ENCODE measurements at places on chromosomes 12 and 14.

DNA sequence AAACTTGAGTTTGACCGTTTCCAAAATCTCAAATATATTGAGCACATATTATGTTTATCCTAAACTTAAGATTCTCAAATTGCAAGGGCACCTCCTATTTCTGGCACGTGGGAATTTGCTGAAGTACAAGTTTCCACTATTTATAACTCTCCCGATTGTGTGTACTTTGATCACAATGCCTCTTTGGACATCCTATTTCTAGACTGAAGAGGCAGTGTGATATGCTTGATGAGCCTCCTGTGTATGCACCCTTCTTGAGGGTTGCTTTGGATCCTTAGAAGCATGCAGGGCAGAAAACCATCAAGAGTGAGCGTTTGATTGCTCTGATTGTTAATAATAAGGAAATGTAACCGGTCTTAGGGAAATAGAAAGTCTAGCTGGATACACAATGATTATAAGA is 218.9 kb upstream of the RBM19 start:
- DNase-seq, result no peak

- DNase-seq, result no peak
Observed at GRCh38 chr12:63900922-63901793, 56.7 kb downstream of the SRGAP1 start.

GRCh38 chr12:106780010-106780631 is 5.6 kb downstream of the RIC8B start:
- peak; percentile 42 for DNase-seq

DNA sequence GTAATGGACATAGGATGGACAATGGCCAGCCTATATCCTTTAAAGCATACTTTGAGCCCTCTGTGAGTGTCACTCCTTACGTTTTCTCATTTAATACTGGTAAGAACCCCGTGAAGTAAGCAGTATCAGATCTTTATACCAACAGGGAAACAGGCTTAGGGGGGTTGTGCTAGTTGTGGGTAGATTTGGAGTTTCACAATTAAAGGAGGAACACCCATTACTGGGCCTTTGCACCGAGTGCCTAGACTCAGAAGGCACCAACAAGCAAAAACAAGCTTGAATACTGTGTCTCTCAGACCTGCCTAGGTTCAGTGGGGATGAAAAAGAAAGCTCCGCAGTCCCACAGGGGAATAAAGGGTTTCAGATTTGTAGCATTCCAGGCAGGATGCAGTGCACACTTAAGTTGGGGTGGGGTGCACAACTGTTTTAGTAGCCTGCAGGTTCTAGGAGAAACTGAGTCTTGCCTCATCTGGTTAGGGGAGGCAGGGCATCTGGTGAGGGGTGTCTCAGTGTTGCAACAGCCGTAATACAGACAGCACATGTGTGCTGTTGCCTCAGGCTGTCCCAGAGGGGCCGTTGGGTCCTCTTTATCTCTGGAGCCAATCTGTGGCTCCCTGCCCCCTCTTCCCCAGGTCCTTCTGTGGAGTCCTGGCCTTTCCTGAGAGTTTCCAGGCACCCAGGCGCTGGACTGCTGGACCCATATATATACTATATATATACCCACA is 51.2 kb downstream of the IRAK3 start:
- DNase-seq, result no peak

- no peak for DNase-seq
Observed at GRCh38 chr14:73661872-73662271, 17.1 kb downstream of the DNAL1 start.

DNA sequence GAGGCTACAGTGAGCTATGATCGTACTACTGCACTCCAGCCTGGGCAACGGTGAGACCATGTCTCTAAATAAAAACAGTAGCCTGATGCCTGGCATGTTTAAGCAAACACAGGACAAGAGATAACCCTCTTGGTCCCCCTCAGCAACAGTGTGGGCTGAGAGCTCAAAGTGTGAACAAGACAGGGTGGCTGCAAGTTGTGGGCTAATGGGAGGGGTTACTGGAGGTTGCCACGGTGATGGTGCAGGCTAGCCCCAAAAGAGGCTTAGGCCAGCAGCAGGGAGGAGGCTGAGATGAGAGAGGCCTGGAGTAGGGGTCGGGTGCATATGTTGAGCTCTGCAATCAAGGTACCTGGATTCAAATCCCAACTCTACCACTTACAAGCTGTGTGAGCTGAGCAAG is 3.4 kb upstream of the LGMN start:
- no peak for DNase-seq

DNA sequence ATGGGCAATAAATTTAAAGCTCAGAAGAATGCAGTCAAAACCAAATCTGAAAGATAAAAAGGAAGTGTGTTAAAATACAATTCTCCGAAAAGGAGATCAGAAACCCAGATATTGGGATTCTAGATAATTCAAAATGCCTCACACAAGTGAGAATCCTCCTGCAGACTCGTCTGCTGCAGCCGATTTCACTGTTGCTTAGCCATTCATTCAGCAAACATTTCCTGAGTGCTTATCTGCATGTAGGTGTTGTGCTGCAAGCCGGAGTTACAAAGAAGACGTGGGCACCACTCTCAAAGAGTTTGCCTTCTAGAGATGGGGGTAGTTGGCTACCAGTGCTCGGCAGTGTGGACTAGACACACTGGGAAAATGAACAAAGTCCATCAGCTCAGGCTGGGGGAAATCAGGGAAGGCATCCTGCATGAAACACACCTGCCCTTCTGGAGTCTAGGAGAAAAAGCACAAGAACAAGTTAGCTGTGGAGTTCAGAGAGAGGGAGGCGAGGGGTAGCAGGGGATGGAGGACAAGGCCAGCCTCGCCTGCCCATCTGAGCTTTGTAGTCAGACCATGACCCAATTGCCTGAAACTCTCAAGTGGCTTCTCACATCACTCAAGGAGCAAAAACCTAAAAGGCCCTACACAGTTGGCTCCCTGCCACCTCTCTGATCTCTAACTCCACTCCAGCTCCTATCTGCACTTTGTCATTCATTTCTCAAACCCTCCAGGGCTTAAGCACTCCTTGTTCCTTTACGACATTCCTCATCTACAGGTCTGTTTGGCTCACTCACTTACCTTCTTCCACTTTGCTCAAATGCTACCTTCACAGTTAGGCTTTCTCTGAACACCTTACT is 310.0 kb upstream of the DDHD1 start:
- no peak for DNase-seq

DNA sequence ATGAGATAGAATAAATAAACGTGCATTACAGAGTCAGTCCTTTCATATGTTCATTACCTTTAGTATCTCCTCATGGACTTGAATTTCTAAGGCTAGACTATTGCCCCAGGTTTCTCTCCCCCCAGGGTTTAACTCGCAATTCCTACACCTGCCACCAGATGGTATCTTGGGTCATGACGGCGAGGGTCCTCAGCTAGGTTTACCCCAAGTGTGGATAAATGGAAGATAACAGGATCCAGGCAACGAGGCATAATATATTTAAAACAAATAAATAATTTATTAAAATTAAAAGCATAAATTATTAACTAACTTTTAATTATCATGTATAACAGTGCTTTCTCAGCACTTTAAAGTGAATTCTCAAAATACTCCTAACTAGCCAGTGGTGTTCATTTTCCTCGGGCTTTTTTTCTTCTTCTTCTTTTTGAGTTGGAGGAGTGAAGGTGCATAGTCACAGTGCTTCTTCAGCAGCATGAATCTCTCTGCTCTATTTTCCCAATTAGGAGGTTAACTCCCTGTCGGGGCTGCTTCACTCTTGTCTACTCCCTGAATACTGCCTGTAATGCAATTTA is 243.5 kb upstream of the CAND1 start:
- DNase-seq, result peak; percentile 57

- peak; percentile 87 for DNase-seq
Observed at GRCh38 chr14:67241411-67242167, at the start of gene PALS1. TSS of gene PALS1 (plus strand) at chr14:67241435. CDS start at chr14:67279171, 37,736 bp downstream.

GRCh38 chr12:4266990-4267389 is 6.6 kb upstream of the CCND2 start:
- no peak for DNase-seq

DNA sequence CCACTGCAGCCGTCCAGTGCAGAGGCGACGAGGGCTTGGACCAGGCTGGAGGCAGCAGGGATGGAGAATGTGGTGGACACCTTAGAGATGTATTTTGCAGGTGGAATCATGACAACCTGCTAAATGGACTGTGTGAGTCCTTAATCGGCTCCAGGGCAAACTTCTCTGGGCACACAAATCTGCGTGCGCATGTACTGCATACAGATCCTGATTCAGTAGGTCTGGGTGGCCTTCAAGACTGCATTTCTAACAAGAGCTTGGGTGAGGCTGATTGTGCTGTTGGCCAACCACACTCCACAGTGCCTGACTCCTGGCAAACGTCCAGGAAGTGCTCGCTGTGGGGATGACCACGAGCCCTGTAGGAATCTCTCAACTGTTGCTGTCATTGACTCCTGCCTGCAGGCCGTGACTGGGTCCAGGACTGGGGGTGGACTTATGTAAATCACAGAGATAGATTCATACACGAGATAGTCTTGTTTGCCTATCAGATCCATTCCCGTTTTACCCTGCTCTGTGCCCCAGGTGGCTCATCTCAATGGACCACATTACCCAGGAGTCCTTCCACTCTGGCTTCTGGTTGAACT is 27.2 kb downstream of the JDP2 start:
- peak; percentile 50 for DNase-seq

- no peak for DNase-seq
Observed at GRCh38 chr14:100652744-100653143, 65.5 kb upstream of the BEGAIN start.

DNA sequence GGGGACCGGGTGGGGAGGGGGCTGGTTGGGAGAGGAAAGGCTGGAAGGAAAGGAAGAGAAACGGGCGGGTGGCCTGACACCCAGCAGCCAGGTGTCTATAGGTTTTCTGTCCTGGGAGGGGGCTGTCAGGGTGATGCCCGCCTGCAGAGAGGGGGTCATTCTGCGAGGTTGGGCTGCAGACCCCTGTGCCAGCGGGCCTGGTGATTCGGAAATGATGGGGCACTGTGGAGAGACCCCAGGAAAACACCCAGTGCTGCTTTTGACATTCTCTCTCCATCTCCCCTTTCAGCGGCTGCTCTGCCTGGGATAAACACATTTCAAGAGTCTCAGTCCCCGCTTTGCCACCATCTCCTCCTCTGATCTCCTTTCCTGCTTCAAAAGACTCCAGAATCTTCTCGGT is 168.5 kb upstream of the RTL1 start:
- peak; percentile 40 for DNase-seq

DNA sequence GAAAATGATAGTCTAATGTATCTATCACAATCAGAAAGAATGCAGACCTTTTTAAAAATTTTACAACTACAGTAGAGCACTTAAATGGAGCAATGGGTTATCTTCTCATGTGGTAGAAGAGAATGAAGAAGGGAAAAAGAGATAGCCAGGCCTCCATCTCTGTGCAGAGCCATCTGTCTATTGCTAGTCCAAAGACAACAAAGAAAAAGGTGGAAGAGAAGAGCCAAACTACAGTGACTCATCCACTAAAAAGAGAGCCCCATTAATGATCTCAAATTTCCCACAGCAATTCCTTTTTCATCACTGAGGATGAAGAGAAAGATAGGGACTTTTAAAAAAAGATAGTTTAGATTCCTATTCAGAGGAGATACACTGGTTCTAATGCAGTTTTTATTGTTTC is 232.9 kb downstream of the ATXN7L3B start:
- DNase-seq, result no peak

DNA sequence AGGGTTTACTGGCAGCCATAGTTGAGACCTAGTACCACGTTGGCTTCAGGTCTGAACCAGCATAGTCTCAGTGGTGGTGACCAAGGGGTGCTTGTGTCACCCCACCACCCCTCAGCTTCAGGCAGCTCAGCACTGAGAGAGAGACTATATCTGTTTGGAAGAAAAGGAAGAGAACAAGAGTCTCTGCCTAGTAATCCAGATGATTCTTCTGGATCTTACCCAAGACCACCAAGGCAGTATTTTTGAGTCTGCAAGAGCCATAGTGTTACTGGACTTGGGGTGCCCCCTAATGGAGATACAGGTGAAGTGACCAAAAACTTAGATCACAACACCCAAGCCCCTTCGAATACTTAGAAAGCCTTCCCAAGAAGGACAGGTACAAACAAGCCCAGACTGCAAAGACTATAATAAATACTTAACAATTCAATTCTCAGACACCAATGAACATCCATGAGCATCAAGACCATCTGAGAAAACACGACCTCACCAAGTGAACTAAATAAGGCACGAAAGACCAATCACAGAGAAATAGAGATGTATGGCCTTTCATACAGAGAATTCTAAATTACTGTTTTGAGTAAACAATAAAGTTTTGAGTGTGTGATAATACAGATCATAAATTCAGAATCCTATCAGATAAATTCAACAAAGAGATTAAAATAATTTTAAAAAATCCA is 107.0 kb downstream of the HELB start:
- peak; percentile 24 for DNase-seq

DNA sequence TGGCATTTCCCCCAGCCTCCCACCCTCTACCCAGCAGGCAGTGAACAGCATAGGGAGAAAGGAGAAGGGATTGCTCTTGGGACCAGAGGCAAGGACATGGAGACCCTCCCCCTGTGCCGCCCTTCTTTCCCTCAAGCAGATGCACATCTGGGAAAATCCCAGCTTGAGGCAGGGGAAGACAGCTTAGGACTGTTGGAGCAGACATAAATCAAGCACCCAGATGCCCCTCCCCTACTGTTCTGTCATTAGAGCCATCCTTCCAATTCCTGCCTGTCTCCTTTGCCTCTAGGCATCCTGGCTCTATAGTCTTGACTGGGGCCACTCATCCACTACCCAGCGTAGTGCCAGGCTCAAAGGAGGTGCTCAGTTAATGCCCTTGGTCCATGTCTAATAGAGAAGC is 7.5 kb upstream of the CISTR start:
- DNase-seq, result no peak

GRCh38 chr14:70708717-70709570 is 67.2 kb downstream of the TTC9 start:
- no peak for DNase-seq

DNA sequence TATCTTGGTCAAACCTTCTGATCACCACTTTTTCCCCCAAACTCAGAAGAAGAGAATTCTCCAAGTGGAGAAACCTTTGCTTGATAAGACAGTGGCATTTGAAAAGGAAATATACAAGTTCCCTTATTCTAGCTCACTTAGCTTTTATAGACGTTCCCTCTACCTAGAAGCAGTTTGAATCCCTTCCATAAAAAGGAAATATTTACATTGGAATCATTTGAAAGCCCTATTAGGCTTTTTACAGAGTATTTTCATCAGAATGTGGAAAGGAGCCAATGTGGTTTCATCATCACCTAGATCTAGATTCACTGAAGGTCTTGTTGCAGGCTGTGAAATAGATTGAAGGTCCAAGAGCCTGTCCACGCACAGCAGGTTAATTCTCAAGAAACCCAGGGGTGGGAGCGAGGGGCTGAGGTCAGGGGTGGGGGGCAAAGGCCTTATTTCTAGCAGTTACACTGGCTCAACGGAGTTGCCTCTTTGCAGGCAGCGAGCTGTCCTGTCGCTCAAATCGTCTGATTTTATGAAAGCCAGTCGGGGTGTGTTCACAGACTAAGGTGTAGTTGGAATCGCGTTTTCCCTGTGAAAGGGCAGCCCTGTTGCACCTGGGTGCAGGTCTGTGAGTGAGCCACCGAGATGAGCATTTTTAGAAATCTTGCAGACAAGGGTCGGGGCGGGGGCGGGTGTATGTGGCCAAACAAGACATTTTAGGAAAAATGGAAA is 45.6 kb downstream of the AACS start:
- DNase-seq, result no peak

- DNase-seq, result no peak
Observed at GRCh38 chr12:68378872-68379606, 46.9 kb upstream of the MDM1 start.

GRCh38 chr12:131493068-131493826 is 217.6 kb upstream of the SFSWAP start:
- DNase-seq, result peak; percentile 43

Measured in SK-N-SH (cell line).